Cortex of kidney (tissue), 1 donor: ENCODE measurements at places on chromosomes 5 and 9.

DNA sequence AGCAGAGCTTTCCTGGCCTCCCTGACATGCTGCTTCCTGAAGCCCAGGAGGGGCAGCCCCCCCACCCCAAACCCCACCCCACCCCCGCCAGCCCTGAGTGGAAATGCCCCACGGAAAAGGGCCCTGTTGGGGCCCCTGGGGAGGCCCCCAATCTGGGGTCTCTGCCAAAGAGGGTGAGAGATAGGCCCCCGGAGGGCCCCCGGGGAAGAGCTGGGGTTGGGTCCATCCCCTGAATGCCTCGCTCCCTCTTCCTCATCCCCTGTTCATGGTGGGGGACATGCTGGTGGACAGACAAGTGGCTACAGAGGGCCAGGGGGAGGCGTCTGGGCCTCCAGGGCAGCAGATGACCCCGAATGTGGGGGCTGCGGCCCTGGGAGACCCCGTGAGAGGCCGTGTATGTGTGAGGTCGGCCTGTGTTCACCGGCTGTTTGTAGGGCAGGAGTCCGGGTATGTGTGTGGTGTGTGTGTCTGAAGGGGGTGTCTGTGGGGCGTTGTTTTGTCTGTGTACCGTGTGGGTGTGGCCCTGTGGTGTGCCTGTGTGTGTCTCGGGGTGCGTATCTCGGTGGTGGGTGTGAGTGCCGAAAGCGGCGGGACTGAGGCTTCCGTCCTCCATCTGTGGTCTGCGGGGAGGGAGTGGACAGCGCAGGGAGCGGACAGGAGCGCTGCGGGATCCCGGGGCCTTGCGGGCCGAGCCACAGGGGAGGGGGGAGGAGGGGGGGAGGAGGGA is 11.3 kb downstream of the C9orf50 start:
- DNase-seq: no peak

DNA sequence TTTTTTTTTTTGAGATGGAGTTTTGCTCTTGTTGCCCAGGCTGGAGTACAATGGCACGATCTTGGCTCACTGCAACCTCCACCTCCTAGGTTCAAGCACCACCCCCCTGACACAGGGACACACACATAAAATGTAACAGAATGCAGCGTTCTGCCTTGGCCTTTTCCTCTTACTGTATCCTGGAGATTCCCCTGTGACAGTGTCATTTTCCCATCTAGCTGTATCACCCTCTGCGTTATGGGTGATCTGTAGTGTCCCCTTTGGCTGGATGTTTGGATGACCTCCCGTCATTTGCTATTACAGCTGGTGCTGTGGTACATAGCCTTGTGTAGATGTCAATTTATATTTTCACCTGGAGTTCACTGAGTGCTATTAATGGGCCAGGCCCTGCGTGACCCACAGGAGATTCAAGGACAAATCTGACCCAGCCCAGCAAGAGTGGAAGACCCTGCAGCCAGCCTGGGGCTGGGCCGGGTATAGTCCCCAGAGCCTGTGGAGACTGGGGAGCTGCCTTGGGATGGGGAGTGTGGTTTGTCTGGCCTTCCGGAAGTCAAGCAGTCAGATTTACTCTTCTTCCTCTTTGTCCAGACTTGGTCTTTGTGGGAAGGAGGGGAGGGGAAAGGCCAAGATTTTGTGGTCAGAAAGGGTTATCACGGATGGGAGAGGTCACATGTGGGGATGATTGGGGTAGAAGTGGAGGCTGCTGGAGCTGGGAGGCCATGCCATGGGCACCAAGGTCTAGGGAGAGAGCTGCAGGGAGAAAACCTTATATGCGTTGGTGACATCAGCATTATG is 43.6 kb downstream of the ERGIC1 start:
- DNase-seq: no peak

GRCh38 chr5:136174021-136174659 is 18.8 kb downstream of the SMIM32 start:
- no peak for DNase-seq

DNA sequence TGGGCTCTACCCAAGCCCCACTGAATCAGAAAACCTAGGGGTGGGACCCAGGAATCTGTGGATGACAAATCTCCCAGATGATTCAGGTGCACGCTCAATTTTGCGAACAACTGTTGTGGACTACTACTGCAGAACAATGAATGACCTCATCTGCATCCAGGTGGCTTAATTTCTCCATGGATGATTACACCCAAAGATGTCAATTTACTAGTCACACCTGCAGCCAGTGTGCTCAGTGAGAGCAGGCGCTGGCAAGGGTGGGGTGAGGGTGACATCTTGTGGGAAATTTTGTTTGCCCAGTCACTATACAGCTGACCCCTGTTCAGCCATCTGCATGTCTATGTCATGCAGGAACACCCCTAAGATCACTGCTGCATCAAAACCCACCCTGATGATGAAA is 118.2 kb downstream of the ENTREP1 start:
- DNase-seq: no peak

DNA sequence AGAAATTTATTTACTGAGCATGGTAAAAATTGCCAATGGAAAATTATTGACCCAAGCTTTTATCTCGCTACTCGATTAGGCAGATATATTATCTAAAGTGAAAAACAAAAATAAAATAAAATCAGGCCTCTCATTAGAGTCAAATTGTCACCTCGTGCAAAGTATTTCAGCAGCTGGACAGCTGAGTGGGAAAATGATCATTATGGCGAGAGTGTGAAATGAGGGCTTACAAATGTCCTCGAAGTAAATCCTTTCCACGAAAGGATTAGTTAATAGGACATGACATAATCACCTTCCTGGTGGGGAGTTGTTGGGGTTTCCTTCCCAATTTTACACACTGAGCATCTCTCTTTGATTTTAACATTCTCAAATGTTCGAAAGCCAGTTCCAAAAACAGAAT is 5.4 kb upstream of the DPYSL3 start:
- no peak for DNase-seq

- DNase-seq: no peak
These were observed 20.8 kb downstream of the IFNB1 start for GRCh38 chr9:21056931-21057330.

DNA sequence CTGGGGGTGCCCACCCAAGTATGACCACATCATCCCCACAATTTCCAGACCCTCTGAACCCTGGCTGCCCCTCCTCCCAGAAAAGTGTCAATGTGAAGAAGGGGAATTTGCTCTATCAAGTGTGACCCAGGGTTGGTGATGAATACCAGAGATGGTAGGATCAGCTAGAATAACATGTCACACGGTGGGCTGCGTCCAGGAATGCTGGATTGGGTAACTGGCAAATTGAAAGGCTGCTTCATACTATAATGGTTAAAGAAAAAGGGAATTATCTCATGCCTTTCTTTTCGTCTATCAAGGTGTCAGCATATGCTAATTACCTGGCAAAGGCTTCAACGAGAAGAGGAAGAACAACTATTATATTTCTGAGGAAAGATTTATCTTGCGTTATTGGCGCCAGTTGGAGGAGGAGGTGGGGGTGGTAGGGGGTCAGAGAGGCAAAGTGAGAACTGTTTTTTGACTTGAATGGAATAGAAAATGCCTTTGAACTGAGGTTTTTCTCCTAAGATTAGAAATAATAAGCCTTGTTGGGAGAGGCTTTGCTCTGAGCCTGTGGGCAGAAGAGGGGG is 27.8 kb upstream of the ARAP3 start:
- DNase-seq: no peak

DNA sequence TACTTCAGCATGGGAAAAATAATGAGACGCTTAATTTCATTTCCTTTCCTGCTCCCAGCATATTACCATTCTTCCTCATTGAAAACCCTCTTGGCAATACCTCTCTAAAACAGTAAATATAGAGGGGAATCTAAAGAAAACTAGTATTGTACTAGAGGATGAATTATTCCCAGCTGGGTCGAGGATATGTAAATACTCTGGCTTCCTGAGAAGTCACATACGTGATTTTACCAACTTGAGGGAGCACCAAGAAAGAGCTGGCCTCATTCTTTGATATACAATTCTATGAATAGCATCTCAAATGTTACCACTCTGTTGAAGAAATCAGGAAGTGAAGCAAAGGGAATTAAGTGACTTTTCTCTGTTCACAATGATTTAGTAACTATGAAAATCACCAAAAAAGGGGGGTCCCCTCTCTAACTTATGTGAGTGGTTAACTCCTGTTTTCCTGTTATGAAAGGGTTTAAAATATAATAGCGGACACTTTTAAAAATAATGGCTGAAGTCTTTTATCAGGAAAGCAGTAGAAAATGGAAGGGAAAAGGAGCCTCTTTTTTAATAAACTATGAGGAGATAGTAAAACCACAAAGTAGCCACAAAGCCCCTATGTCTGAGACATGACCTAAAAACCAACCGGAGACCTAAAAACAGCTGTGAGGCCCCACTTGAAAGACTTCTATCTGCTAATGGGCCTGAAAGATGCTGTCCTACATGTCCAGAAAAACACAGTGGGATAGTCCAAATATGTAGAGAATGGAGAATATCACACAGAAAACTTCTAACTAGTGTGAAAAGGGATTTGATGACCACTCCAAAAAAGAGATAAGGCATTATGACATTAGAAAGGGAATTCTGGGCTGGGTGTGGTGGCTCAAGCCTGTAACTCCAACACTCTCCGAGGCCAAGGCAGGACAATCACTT is 42.6 kb downstream of the LPAR1 start:
- no peak for DNase-seq

DNA sequence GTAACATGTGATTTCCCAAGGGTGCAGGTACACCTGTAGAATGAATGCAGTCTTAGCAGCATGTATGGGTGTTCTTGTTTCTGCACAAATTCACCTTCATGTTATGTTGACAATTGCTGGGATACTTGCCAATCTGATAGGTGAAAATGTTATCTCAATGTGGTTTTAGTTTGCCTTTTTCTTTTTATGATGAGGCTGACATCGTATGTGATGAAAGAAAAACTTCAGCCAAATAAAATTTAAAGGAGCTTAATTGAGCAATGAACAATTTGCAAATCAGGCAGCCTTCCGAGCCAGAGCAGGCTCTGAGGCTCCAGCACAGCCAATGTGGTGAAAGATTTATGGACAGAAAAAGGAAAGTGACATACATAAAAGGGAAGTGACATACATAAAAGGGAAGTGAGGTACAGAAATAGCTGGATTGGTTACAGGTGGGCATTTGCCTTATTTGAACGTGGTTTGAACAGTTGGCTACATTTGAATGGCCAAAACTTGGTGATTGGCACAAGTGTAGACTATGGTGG is 10.5 kb downstream of the TAL2 start:
- DNase-seq: no peak

- no peak for DNase-seq
These were observed 87.6 kb downstream of the ERP44 start for GRCh38 chr9:100011062-100011681.

GRCh38 chr9:108956022-108956630 is 21.9 kb downstream of the ABITRAM start:
- DNase-seq: no peak

GRCh38 chr5:75089137-75089536 is 36.8 kb upstream of the GCNT4 start:
- no peak for DNase-seq

DNA sequence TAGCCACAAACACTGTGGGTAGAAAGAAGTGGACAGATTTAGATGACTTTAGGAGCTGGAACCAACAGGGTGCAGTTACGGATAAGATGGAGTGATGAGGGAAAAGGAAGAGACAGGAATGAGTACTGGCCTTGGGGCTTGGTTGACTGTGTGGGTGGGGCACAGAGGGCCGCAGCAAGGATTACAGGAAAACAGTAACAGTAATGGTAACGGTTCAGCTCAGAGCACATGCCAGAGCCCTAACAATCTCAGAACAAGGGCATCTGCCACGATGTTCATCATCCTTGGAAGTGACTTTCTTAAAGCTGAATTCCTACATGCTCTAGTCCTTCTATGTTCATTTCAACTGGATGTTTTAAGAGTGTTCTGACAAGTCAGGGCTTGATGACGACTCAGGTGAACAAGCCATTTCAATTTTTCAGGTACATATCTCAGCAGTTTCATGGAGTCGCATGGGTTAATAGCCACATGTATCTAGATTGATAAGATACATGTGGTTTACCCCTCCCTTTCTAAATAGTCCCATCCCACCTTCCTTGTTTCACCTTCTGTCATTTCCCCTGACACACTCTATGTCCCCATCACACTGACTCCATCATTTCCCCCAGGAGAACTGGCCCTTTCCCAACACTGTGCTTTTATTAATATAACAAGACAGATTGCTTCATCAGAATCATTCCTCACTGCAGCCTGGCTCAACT is 65.0 kb downstream of the CEMIP2 start:
- DNase-seq: no peak

GRCh38 chr9:76424491-76424890 is 30.3 kb upstream of the RFK start:
- DNase-seq: no peak

DNA sequence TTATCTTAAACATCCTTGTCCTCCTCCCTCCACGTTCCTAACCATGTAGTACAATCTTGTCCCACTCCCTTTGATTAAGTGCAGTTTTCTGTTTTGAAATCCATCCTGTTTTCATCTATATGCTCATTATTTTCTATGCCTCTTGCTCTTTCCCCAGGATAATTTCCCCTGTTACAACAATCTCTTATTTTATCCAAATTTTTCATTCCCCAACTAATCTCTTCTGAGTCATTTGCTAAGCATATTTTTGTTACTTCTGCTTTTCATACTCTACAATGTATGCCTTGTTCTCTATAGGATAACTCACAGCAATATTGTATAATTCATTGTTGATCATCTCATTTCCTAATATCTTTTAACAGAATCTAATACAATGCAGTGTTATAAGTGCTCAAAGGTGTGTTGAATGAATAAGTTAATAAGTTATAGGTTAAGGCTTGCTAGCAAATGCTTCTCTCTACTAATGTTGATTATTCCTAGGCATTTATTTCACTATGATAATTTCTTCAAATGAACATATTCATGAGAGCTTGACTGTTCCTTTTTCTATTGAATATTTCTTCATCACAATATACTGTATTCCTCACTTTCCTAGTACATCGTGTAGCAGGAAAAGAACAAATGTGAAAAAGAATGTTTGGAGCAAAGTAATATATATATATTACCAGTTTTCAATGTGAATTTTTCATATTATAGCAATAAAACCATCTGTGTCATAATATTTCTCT is 1.5 kb downstream of the OMD start:
- DNase-seq: no peak
